ENCODE measurements at places on chromosomes 7 and 10.
A peak's percentile ranks its signal among the peaks of the same experiment; 100 is the strongest.

- DNase-seq, result no peak
Measured at GRCh38 chr10:75508239-75508813, 76.9 kb downstream of the LRMDA start.

DNA sequence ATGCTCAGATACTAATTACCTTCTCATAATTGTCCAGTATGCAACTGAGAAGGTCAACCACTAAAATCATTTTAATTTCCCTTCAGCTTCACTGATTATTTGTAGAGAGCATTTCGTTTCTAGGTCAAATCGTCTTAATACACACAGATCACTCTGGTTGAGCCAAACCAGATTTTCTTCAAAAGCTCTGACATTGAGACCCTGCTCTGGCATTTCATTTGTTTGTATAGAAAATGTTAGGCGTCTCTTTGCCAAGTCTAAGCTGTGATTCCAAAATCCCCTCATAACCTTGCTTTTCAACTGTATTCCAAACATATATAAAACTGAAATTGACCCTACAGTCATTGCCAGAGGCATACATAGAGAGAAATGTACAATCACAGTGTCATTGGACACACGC lies 520.0 kb downstream of the CNTNAP2 start:
- DNase-seq, result no peak

- DNase-seq, result no peak
Measured at GRCh38 chr7:45447296-45447695, 126.9 kb upstream of the ADCY1 start.

- DNase-seq, result no peak
Measured at GRCh38 chr10:75858339-75858738, 426.9 kb downstream of the LRMDA start.

- peak; percentile 4 for DNase-seq
Measured at GRCh38 chr10:68992636-68993440, 4.2 kb downstream of the KIFBP start.

DNA sequence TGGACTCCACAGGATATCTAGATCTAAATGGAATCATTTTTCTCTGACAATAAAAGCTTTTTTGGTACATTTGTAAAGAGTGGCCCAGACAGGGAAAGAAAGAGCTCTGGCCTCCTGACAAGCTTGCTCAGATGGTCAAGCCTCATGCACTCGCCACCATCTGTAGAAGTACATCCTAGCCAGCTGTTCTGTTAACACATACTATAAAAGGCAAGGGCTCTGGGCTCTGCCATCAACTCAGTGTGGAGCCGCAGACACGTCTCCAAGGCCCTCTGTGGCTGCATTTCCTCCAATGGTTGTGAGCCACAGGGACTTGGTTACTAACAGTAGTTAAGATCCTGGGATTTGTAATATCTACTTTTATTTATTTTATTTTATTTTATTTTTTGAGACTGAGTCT lies 70.8 kb upstream of the KDM7A start:
- DNase-seq, result no peak

DNA sequence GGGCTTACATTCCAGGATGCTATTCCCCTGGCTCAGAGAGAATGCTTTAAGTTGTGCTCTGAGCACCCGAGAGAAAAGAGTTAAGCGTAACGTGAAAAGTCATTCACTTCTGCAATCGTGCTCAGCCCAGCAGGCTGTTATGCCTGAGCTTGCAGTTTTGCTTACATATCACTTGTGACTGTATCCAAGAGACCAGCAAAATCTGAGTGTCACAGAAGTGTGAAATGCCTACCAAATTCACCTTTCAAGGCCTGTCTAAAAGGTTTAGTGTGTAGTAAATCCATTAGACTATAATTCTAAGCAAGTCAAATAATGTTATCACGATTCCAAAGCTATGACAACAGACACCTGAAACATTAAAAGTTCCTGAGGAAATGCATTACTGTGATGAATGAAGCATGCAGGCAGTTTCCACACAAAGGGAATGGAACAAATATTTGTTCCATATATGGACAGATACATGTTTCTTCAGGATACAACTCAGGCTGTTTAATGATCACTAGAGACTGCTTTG lies 20.1 kb downstream of the ITGB1 start:
- DNase-seq, result no peak

DNA sequence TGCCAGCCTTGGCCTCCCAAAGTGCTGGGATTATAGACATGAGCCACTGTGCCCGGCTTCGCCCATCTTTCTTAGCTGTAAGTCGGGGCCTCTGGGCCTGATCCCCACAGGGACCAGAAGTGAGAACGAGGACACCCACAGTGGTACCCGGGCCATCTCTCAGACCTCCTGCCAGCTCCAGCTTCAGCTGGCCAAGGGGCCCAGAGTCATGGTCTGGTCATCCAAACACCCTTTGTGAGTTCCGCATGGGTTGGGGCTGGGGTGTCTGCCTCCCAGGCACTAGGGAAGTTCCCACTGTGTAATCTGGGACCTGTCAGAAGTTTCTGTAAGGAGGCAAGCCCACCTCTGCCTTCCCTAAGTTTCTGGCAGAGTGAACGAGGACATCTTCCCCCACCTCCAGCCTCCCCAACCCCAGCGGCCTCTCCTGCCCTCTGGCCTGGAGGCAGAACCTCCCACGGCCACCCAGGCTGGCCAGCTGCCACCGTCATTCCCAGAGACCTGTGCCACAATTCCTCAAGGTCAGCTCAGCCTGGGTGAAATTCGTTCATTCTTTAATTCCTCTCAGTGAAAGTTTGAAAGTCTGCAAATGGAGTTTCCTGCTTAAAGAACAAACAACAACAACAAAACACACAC lies 19.5 kb upstream of the FOXL3 start:
- DNase-seq, result no peak

GRCh38 chr7:127667759-127668530 lies 16.0 kb downstream of the SND1 start:
- no peak for DNase-seq

DNA sequence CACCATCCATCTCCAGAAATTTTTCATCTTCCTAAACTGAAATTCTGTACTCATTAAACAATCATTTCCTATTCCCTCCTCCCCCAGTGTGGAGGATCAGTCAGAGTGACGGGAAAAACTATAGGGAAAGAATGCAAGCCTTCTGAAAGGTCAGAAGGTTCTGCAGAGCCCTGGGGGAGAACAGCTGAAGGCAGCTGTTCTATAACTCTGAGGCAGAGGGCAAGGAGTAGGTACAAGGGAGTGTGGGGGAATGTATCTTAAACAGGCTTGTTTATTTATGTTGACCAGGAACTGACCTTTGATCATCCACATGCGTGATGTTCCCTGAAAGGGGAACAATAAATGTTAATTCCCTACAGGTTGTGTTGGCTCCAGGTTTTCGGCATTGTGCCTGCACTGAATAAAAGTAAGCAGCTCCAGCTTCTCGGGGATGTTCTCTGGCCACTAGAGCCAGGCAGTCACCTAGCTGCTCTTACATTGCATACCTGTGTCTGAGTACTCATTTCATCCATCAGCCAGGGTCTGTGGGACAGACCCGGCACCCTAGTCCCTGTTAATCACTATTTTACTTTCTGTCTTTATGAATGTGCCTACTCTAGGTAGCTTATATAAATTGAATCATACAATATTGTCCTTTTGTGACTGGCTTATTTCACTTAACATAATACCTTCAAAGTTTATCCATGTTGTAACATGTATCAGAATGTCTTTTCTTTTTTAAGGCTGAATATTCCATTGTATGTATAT lies 5.8 kb downstream of the IFIT1 start:
- DNase-seq, result no peak

GRCh38 chr10:86962136-86962980 lies 4.0 kb downstream of the SNCG start:
- no peak for DNase-seq

DNA sequence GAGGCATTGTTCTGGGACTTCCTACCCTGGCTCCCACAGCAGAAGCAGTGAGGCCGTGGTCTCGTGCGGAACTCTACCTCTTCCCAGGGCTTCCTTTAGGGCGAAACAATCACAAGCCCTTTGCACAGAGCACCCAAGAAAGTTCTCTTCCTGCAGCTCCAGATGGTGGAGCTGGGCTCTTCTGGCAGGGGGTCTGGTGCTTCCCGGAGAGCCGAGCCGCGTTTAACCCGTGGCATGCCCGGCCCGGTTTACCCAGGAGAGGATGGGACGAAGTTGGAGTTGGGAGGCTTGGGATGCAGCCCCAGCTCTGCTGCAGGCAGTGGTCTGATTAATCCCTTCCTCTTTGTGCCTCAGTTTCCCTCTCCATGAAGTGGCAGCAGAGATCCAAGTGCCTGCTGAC lies 9.0 kb upstream of the ATP6V0E2 start:
- DNase-seq, result no peak

DNA sequence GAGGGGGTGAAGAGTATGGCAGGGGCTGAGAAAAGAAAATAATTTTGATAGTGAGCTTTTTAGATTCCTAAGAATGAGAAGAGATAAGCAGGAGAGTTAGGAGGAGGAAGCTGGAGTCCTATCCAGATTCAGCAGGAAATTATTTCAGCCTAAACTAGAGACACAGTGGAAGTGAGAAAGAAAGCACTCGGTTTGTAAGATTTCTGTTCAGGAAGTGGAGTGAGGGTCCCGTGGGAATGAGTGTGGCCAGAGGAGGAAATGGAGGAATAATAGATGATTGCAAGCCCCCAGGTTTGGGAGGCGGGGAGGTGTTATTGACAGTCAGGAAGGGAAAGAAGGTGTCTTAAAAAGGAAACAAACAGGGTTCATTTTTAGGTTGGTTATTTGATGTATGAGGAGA lies 84.8 kb upstream of the NRP1 start:
- no peak for DNase-seq

- DNase-seq, result no peak
Measured at GRCh38 chr7:123881300-123881699, 36.3 kb downstream of the HYAL4 start.

DNA sequence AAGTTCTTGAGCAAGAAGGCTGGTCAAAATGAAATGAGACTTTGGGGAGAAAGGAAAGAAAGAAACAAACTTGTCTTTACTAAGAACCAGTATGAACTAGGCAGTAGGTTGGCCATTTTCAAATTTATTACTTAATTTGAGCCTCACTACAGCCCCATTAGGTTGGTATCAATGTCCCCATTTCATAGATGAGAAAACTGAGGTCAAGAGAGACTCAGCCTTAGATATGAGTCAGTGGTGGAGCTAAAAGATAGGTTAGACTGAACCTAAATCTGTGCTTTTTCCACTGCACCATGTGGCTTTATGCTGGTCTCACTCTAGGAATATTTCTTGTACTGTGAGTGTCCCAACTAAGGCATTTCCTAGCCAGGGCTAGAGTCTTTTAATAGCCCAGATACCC lies 8.8 kb downstream of the ZNF503 start:
- no peak for DNase-seq

DNA sequence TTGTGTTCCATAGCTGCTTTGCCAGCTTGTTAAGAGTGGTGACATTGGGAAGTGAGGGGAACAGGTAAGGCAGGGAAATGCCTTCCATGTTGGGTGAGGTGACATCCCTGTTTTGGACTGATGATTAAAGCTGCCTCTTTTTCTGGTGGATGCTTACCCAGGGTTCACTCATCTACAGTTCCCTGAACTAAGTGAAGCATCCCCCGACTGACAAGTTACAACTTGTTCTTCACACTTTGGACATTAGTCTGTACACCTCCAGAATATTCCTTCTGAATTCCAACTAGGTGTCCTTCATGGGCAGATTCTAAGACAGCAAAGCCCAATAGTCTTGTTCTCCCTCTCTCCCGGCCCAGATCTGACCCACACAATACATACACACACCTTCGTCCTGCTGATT lies 63.4 kb downstream of the HDAC9 start:
- DNase-seq, result no peak

DNA sequence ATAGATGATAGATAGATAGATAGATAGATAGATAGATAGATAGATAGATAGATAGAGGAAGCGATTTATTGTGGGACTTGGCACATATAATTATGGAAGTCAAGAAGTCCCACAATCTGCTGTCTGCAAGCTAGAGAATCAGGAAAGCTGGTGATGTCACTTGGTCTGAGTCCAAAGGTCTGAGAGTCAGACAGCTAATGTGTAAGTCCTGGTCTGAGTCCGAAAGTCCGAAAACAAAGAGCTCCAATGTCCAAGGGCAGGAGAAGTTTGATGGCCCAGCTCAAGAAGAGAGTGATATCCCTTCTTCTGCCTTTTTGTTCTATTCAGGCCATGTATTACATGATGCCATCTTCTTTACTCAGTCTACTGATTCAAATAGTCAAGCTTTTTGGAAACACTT lies 53.8 kb upstream of the TCF7L2 start:
- DNase-seq, result no peak

DNA sequence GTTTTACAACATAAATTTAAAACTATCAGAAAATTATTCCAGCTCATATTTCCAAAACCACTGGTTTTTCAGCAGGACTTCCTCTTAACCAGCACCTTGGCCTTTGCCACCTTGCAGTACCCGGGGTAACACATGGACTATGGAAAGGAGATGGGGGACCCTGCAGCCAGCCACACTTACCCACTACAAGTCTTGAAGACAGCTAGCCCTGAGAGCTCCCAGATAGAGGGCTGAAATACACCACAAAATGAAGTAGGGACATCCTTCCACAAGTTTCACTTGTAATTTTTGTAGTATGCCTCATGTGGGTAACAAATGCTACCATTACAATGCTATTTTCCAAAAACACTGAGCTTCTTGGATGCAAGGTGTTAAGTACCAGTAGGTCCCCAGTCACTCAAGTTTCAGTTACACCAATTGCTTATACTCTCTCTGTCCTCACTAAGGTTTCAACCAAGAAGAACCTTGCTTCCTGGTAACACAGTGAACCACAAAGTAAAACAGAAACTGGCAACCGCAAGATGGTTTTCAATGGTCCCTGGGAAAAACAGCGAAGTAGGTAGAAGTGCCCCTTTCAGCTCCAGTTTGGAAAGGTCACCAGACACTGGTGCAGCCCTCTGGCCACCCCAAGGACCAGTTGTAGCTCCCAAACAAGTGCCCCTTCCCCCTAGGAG lies 110.9 kb downstream of the SGMS1 start:
- DNase-seq, result no peak

DNA sequence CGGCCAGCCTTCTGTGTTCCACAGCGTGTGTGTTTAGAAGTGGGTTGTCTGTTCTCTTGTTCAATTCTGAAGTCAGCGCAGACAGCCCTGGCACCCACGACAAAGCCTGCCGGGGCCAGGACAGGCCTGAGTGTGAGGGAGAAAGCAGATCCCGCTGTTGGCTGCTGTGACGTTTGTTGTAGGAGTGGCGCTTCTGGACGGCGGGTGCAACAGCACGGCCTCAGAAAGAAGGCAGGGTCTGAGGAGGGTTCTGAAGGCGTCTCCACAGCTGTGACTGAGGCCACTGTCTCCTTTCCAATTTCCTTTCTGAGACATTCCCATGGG lies 76.2 kb downstream of the VIPR2 start:
- no peak for DNase-seq

- DNase-seq, result peak; percentile 20
Measured at GRCh38 chr7:104231054-104232046, 23.5 kb upstream of the ORC5 start.

DNA sequence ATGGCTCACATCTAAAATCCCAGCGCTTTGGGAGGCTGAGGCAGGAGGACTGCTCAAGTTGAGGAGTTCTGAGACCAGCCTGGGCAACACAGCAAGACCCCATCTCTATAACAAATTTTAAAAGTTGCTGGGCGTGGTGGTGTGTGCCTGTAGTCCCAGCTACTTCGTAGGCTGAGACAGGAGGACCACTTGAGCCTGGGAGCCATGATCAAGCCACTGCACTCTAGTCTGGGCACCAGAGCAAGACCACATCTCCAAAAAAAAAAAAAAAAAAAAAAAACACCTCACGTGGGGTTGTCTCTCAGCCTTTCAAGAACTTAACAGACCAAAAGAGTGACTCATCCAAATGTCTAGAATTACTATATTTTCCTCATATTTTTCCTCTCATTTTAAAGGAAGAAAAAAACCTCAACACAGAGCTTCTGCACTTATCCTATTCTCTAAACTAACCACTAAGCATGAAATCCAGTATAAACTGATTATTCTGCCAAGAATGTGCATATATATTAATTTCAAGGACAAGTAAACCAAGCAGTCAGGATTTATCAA lies 46.3 kb downstream of the CUL2 start:
- DNase-seq, result no peak
